ENCODE measurements at places on chromosomes 2 and 18.

- DNase-seq: no peak
Measured at GRCh38 chr18:67805261-67805660, 288.7 kb upstream of the DSEL start.

GRCh38 chr2:71974846-71975245, 172.8 kb downstream of the CYP26B1 start:
- no peak for DNase-seq

DNA sequence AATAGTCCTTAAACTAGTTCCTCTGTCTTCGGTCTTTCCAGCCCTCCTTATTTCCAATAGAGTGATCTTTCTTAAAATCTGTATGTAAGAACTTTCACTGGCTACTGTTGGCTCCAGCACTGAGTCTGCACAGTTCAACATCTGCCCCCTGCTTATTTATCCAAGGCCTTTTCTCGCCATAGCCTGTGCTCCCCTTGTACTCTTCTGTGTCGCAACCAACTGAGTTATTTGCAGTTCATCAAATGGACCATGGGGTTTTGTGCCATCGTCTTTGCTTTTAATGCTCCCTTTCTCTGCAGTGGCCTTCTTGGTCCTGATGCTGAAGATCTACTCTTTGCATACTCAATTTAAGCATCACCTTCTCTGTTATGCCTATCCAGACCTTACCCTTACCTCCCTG, 77.3 kb downstream of the DSC3 start:
- no peak for DNase-seq

DNA sequence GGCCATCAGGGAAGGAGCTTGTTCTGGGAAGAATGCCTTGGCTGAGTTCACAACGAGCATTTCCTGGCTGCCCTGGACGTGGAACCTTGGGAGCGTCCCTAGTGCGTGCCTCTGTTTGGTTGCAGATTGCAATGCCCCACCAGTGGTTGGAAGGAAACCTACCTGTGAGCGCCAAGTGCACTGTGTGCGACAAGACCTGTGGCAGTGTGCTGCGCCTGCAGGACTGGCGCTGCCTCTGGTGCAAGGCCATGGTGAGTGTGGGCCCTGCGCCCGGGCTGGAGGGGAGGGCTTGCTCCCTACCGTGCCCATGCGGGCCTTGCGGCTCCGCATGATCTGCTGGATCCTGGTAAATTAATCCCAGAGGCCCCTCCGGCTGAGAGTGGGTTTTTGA, 81.9 kb downstream of the DGKD start:
- DNase-seq: no peak

DNA sequence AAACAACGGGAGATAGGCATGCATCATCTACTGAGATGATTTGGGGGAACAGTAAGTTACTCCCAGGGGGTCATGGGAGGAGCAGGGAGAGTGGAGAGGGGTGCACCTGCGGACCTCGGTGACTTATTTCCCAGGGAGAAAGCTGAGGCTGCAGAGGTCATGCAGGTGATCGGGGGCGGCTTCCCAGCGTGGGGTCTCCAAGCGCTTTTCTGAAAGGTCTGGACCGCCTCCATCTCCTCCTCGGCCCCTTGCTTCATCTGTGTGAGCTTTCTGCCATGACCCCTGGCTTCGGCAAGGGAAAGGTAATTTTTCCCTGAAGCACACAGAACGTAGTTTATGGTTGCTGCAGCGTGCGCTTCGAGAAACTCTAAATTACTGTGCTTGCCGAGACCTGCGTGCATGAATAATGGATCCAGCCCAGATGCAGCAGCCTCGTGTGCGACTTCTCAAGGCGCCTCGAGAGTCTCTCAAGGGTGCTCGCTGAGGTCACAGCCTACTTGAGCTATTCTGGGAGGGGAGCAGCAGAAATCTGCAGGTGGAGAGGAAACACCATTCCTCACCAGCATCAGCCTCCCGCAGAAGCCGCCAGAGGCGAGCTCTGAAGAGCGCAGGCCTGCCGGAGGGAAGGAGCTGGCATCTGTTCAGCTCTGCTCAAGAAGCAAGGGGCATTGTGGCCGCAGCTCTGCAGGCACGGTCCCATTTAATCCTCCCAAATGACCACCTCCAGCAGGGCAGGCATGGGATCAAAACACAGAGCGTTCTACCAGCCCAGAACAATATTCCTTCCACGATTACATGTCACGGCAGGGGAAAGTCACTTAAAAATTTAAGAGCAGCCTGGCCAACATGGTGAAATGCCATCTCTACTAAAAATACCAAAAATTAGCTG, 308.4 kb upstream of the MYT1L start:
- DNase-seq: no peak

DNA sequence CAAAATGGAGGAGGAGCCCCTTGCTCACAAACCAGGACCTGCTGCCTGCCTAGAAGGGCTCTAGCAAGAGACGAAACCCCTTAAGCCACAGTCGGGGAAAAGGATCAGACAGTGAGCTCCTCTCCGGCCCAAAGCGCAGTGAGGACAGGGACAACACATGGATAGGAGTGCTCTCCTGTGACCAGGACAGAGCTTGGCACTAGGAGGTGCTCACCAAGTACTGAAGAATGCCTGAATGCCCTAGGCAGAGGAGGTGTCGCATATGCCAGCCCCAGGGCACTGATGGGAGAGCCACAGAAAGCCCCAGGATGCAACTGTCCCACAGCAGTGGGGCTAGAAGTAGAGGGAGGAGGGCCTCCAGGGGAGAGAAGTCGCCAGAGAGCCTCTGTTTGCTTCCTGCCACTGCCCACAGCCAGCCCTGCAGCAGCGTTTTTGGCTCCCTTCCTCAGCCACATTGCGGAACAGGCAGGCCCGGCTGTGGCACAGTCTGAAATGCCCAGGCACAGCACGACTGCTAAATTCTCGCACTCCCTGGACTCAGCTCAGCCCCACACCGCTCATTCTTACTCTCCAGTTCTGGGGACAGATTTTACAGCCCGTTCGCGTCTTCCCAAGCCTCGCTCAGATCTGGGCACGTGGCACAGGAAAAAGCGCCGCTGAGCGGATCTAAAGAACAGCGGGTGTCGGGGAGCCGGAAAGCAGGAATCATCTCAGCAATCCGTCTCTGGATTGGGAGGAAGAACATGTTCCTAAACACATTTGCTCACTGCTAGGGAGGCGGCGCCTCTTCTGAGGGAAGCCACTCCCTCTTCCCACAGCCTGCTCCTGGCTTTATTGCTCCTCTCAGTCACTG, 98.7 kb upstream of the POU3F3 start:
- peak; percentile 32 for DNase-seq

- DNase-seq: no peak
Measured at GRCh38 chr18:27778925-27779324, 398.0 kb downstream of the CDH2 start.

GRCh38 chr2:172970660-172971059, 105.0 kb upstream of the MAP3K20 start:
- no peak for DNase-seq
